Tibial nerve (tissue), 4 donors: ENCODE measurements at places on chromosomes 4 and X. TPM values are rescaled to one million over a fixed set of nuclear protein-coding genes. Genes with fewer than 3 reads are reported as not detected.

CLTRN gene
- 1.1 TPM for total RNA-seq

GASK1B gene
- total RNA-seq = 63.4 TPM

PNMA5 gene
- total RNA-seq = not detected

PRR32 gene
- total RNA-seq = not detected

DNA sequence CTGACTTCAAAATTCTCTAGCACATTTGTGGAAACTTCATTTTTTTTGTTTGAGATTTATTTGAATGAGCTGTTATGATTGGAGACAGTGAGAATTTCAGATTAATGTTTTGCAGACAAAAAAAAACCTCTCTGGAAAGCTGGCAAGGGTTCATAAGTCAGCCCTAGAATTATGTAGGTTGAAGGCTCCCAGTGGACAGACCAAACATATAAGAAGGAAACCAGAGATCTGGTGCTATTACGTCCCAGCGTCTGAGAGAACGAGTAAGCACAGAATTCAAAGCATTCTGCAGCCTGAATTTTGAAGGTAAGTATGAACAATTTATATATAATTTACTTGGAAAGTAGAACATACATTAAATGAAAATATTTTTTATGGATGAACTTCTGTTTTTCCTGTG, at the start of gene AGTR2:
TSS of gene AGTR2 (plus strand) at position 234 of the 400 bp plus-strand sequence. CDS start 1,537 bp downstream, outside the sequence.
- DNase-seq = no peak

DNA sequence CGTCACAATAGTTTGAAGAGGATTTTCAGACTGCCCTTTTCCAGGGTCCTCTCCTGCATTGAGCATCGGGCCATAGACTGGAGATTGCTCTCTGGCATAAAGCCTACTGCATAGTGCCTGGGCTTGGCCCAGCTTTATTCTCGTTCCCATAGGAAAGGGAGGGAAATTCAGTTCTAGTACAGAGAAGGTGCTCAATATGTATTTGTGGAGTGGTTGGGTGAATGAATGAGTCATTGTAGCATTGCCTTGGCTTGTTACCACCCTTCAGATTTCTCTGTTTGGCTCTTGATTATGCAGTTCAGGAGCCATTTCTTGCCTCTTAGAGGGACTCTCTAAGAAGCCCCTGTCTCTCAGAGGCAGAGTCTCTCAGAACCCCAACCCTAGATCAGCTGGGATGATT, 2.6 kb downstream of the TMEM35A start:
- no peak for DNase-seq

- no peak for DNase-seq
Measured at GRCh38 chr4:11529625-11530201, 101.0 kb upstream of the HS3ST1 start.

DNA sequence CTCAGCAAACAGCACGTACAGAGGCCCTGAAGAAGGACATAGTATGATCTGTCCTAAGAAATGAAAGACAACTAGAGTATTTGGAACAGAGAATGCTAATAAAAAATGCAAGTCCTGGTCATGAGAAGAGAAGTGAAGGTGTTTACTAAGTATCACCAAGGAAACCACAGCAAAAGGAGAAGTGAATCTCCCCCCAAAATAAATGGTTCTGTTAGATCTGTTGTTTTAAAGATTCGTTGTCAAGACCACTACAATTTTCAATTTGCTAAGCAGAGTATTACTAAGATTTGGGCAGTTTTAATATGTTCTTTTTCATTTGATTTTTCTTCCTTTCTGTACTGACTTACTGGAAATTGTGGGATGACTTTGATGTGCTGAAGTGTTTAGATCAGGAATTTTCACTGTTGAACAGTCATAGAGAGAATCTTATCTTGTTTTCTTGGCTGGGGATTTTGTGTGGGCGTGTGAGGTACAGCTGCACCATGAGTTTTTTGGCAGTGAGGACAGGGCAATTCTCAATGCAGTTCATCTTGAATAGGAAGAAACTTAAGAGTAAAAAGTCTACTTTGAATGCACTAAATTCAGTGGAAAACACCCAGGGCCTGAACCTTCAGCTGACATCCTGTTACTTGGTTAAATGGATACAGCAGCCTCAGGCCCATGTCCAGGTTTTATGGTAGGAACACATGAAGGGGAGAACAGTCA, 132.2 kb downstream of the STIM2 start:
- peak; percentile 17 for DNase-seq

DNA sequence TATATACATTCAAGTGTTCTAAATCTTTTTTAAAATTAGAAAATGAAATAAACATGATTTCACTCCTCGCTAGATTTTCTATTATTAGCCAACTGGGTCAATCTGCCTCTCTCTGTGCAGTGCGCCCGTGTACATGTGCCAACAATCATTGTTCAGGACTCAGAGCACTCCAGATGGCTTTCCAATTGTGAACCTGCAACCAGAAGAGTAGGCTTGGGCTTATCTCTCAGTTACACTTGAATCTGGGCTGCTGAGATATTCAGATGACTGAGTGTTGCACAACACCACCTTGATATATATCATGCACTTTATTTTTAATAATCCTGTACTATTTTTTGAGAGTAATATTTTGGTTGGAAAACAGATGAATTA, 184.0 kb upstream of the FSTL5 start:
- no peak for DNase-seq

GRCh38 chrX:103361798-103362197, 5.5 kb downstream of the TCEAL9 start:
- no peak for DNase-seq

DNA sequence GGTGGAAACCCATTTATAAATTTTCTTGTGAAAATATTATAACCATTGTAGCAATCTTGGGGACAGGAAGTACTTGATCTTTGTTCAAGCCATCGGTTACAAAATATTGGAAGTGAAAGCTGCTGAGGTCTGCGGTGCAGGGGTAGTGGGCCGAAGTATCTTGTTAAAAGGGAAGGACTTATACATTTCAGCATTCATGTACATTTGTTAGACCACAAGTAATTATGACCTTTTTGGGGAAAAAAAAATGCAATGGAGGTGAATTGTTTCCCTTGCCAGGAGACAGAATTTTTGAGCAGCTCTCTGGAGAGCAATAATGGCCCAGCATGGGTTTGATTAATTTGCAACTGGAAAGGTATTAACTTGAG, 121.3 kb downstream of the EGF start:
- DNase-seq = no peak

DNA sequence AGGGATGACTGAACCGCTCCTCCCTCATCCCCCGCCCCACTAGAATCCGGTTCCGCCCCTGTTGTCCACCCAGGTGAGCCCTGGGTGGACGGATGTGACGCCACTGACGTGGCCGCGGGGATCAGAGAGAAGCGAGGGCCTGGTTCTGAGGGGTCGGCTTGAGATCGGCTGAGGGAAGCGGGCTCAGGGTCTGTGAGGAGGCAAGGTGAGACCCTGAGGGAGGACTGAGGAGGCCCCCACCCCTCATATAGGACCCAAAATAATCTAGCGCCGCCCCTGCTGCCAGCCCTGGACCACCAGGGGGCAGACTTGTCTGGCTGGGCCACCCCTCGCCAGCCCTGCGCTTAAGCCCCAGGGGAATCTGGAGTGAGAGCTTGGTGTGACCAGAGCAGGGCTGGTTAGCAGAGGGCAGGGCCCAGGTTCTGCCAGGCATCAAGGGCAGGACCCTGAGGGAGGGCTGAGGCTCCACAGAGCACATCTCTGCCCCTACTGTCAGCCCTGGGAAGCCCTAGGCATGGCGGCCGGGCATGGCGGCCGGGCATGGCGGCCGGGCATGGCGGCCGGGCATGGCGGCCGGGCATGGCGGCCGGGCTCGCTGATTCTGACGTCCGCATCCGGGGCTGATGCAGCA, at the start of gene MAGEA8:
TSS of gene MAGEA8 (plus strand) at position 103 of the 631 bp plus-strand sequence. CDS start 3,090 bp downstream, outside the sequence.
- DNase-seq = no peak

DNA sequence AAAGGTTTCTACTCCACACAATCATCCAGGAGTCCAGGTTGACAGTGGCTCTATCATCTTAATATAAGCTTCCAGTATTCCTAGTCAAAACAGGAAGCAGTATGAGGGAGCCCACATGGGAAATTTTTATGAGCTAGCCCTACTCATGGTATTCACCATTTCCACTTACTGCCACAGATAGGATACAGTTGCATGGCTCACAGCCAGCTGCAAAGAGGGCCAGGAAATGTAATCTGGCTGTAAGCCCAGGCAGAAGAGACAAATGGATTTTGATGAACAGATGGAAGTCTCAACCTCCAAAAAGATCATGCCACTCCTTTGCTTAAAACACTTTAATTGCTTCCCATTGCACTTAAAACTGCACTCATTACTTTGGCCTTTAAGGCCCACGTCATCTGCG, 150.6 kb downstream of the ADAMTS3 start:
- peak; percentile 40 for DNase-seq
